AG09319 (cell line): ENCODE measurements at places on chromosomes 3 and 15.

DNA sequence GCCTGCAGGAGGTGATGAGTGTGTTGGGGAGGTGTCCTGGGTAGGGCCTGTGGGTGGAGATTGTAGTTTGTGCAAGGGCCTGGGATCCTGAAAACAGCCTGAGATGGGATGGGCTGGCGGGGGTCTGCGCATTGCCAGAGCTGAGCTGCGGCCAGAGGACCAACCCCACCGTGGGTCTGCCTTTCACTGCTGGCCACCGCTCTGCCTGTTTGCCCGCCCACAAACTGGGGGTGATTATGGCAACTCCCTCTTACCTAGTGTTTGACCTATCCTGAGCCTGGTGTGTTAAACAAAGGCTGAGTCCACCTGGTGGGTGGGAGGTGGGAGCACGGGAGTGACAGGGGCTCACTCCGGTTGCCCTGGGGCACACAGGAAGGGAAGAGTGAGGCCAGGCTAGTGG is 9.8 kb downstream of the ABTB1 start:
- no peak for DNase-seq

GRCh38 chr3:14297305-14297704 is 105.1 kb upstream of the SLC6A6 start:
- DNase-seq, result no peak

DNA sequence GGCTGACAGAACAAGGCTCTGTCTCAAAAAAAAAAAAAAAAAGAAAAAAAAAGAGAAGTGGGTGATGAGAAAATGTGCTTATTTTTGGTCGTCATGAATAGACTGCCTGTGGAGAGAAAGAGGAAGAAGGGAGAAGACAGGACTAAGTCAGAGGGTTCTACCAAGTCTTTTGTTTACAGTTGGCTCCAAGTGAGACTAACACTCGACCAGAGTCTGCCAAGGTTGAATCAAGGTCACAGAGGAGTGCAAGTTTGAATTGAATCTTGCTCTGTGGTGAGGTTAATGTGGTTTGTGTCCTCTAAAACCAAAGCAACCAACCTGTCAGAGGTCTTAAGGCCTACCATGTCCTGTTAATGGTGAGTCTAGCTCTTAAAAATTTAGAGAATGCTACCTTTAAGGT is 334.1 kb upstream of the GRM7 start:
- no peak for DNase-seq

DNA sequence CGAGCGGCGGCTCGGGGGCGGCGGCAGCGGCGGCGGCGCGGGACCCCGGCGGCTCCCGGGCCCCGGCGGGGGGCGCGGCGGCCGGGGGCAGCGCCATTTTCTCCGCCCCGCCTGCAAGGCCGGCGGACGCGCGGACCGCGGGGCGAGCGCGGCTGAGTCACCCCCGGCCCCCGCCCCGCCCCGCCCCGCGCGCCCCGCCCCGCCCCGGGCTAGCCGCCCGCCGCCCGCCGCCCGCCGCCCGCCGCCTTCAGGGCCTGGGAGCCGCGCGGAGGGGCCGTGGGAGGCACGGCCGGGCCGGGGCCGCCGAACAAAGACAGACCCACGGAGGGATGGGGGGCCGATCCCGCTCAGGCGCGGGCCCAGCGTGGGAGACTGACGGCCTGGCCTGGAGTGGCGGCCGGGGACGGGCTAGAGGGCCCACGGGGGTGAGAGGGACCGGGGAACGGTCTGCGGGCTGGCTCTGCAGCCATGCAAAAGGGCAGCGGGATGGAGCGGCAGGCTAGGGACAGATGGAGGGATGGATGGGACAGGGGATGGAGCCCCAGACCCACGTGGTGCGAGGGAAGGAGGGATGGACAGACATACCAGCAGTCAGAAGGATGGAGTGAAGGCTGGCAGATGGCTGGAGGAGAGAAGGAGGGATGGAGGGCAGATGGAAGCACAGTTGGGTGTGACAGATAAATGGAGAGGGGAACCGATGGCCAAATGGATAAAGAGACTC is at the start of gene EIF4E3:
TSS of gene EIF4E3 (minus strand) at position 132 of the 721 bp plus-strand sequence. CDS start at position 97, 35 bp downstream.
- no peak for DNase-seq

DNA sequence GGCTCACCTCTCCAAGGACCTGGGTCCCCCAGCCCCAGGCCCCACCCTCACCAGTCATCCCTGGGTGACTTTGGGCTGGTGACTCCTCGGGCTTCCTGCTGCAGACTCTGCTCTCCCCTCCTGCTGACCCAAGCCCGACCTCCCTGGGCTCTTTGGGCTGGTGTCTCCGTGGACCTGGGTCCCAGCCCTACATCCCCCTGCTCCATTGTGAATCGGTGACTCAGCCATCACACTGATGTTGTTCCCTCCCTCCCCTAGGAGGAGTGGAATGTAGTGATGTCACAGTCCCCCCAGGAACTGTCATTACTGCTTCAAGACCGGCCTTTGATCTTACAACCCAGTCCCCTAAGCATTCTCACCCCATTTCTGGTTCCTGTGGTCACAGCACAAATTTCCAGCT is 83.7 kb downstream of the ADAMTS7 start:
- no peak for DNase-seq

DNA sequence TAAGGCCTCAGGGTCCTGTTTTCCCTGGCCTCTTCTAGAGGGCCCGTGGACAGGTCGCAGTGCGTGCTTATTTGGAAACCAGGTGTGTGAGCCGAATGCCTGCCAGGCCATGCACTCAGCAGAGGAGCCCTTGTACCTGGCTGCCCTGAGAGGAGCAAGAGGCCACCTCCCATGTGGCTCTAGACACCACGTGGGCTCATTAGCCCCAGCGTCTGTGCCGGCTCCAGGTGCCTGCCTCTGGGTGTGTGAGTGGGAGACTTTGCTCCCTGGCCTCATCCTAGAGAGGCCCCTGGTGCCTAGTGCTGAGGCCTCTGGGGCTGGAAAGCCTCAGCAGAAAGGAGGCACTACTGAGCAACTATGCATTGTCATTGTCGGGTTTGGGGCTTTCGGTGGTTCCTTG is 50.4 kb downstream of the KLF13 start:
- no peak for DNase-seq

GRCh38 chr15:37038716-37039106 is 61.6 kb downstream of the MEIS2 start:
- no peak for DNase-seq

DNA sequence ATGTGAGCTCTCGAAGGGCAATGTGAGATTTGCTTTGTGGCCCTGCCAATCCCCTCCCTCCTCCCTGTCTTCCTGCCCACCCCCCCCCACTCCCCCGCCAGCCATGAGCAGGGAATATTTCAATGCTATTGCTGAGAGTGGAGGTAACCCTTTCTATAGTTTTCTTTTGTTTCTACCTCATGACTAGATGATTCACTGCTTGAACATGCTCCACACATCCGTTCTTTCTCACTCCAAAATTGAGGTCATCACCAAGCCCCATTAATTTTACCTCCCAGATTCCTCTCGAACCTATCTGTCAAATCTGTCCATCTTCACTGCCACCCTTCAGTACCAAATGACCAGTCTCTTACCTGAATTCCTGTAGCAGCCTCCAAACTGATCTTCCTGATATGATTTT is 12.2 kb downstream of the ZNF774 start:
- no peak for DNase-seq

- DNase-seq, result no peak
Observed at GRCh38 chr15:27973886-27974285, 125.2 kb downstream of the OCA2 start.

DNA sequence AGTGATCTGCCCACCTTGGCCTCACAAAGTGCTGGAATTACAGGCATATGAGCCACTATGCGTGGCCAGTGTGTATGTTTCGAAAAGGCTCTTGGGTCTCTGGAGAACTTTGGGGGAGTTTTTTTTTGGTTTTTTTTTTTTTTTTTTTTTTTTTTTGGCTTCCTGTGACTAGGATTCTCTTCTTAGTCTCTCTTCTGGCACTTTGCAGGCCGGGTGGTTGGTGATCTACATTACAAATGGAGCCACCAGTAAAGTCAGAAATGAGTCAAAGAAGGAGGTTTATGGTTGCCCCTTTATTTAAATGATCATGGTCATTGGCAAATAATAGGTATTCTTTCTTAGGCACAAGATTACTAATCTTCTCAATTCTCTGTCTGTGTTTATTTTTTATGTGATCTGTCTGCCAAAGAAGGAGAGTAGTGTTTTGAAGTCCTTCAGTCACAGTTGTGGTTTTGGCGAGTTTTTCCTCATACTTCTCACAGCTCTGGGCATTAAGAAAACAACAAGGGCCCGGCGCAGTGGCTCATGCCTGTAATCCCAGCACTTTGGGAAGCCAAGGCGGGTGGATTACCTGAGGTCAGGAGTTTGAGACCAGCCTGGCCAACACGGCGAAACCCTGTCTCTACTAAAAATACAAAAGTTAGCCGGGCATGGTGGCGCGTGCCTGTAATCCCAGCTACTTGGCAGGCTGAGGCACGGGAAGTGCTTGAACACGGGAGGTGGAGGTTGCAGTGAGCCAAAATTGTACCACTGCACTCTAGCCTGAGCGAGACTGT is 38.3 kb downstream of the PDE8A start:
- no peak for DNase-seq

DNA sequence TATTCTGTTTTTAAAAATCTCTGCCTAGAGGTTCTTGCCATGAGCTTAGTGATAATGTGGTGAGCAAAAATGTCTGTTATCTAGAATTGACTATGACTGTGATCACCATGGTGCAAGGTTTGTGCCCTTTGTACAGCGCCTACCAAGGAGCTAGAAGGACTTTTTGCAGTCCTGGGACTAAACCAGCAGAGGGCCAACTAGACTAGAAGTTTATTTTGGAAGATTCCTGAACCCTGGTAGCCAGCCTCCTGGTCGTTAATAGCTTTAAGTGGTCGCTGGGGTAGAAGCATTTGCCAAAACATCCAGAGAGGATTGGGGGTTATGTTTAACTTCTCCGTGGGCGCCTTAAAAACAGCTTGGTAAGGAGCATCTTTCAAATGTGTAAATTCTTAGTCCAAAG is 7.8 kb downstream of the SCG5 start:
- no peak for DNase-seq

GRCh38 chr15:42092398-42093318 is 1.7 kb downstream of the PLA2G4D start:
- DNase-seq, result no peak

GRCh38 chr3:3665961-3666640 is 133.1 kb upstream of the LRRN1 start:
- DNase-seq, result no peak
